ENCODE measurements at places on chromosomes 3 and 15.
A peak's percentile ranks its signal among the peaks of the same experiment; 100 is the strongest.

- DNase-seq, result no peak
Measured at GRCh38 chr3:147540921-147541320, 131.8 kb downstream of the ZIC1 start.

DNA sequence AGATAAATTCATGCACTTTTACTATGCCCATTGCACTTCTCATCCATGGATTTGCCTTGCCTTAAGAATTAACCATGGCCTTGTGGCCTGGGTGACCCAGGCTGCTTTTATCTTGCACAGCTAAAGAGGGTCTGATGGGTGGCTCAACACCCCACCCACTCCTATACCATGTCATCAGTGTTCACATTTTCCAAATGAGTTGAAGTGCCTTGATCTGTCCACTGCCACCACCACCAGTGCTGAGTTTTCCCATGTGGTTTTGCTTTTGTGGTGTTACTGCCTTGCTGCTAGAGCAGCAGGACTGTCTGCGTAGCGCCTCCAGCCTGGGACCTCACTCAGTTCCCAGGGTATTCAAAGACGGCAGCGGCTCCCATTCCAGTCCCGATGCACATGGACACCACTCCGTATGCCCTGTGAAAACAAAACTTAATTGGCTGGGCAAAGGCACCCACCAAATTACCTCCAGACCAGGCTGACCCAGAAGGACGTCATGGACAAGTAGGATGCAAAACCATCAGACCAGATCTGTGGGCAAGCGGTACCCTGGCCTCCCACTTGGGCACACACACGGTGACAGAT lies 14.1 kb downstream of the ACAA1 start:
- DNase-seq, result no peak

GRCh38 chr3:94359996-94360395 lies 297.1 kb downstream of the NSUN3 start:
- no peak for DNase-seq

GRCh38 chr3:107907996-107908395 lies 182.8 kb downstream of the CD47 start:
- no peak for DNase-seq

DNA sequence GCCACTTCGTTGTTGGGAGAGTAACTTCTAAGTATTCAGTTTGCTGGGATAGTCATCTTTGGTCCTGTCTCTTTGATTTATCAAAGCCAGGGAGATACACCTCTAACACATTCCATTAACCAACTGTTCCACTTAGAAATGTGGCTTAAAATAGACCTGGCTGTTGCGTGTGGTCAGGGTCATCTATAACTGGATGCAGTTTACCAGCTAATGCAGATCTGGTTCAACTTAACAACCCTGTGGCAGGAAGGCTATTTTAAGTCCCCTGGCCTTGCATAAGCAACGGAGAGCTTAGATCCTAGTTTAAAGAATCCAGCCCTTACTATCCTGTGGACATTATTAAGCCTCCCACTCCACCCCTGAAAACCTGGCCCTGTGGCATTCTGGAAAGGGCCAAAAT lies 28.1 kb upstream of the CAPN3 start:
- DNase-seq, result no peak

DNA sequence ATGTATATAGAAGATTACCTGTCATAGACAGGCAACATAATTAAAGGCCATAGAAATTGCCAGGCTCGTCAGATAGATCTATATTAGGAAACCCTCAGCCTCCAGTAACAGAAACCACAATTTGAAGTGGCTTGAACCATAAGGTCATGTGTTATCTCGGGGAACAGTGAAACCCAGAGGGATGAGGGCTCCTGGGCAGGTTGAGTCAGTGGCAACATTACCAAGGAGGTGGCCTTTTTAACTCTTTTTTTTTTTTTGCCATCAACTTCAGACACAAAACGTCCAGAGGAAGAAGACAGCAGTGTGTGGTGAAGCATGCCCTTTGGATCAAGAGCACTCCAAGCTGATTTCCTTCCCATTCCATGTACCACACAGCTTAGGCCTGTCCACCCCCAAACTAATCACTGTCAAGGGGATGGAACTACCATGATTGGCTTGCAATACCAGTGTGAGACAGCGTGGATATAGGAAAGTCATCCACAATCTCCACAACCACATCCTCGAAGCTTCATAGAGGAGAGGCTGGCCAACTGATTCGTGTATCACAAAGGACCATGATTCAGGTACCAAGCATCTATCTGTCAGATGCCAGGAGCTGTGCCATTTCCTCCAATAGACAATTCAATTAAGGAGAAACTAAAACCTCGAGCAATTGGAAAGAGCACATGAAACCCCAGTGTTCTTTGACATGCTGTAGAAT lies 999 bp upstream of the KIF7 start:
- DNase-seq, result no peak

- DNase-seq, result no peak
Measured at GRCh38 chr3:185766329-185767001, 58.4 kb downstream of the IGF2BP2 start.

GRCh38 chr15:62416526-62416925 lies 251.4 kb upstream of the C2CD4B start:
- no peak for DNase-seq

DNA sequence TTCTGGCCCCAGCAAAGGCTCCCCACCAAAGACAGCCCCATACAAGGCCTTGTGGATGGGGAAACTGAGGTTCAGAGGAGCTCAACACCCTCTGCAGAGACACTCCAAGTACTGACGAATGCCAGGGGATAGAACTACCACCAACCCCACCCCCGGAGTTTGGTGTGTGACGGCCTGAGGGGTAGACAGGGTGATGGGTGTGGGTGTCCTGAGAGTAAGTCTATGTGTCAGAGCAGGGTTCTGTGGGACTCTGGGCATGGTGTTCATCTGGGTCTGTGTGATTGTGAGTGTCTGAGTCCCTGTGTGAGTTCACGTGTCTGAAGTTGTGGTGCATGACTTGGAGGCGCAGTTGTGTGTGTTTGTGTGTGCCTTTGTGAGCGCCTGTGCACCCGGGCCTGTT lies 7.4 kb downstream of the PTH1R start:
- DNase-seq, result no peak

DNA sequence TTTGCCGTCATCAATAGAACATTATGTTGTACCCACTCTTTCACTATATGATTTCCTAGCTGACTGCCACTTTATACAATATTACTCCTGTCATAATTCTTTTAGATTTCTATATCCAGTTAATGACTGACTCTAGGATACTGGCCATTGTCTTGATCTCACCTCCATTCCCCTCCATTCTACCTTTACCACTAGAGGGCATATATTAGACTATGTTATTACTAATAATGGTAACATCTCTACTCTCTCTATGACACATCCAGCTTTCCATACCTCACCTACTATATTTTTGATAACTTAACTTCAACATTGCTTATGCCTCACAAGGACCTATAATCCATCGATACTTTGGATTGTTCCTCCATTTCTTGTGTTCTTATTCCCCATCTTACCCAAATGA lies 31.4 kb upstream of the POU1F1 start:
- no peak for DNase-seq

GRCh38 chr3:183378008-183378407 lies 50.4 kb downstream of the MCF2L2 start:
- no peak for DNase-seq

DNA sequence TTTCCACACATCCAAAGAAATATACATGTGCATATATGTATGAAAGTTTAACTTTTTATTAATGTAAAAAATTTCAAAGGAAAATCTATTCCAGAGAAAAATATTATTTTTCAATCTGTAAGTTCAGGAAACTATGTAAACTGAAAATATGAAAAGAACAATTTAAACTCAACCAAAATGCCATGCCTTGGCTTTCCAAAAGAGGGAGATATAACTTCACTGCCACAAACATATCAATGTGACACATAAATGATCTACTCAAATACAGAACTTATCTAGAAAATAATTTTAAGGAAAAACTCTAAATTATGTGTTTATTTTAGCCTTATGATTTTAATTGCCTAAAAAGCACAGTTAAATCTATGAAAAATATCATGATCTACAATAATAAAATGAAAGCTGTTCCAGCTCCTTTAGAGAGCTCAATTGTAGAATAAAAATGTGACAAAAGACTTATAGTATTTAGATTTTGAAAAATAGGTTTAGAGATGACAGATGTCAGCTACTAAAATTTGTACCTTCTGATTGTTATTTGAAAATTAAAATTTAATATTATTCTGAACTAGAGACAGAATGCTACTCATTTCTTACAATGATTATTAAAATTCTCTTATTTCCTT lies 94.8 kb downstream of the GBE1 start:
- no peak for DNase-seq

GRCh38 chr3:89340408-89340807 lies 233.0 kb downstream of the EPHA3 start:
- DNase-seq, result no peak

- no peak for DNase-seq
Measured at GRCh38 chr3:18512007-18512406, 86.9 kb upstream of the SATB1 start.

DNA sequence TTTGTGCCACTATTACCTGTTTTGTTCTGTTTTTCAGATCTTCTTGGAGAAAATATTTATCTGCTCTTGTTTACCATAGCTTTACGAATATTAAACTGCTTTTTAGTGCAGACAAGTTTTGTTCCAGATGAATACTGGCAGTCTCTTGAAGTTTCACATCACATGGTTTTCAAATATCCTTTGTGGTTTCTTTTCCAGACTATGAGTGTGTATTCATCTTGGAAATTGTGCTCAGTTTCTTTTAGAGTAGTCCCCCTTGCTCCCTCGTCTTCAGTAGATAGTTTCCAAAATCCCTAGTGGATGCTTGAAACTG lies 1.2 kb downstream of the PIGB start:
- no peak for DNase-seq

DNA sequence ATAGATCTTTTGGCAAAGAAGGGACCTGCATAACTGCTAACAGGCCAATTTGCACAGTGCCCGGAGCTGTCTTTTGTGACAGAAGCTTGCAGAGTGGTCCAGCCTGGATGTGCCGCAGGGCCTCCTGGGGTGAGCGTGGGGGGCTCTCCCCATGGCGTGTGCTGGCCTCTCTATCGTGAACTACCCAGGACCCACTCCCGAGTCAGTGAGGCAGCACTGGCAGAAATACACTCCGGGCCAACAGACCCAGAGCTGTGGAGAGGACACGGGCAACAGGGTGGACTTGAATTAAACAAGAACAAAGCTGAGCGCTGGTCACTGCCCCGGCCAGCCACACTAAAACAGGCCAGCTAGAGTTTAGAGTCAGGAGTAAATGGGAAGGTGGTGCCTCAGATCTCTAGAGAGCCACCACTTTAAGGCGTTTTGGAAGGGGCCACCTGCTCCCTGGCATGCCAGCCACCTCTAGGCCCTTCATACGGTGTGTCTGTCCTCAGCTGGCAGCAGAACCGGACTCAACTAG lies 152.1 kb downstream of the KLF13 start:
- DNase-seq, result no peak

- no peak for DNase-seq
Measured at GRCh38 chr3:43515208-43515917, 106.4 kb downstream of the ANO10 start.

- DNase-seq, result peak; percentile 83
Measured at GRCh38 chr15:81296673-81297072, 27.3 kb downstream of the STARD5 start.

- no peak for DNase-seq
Measured at GRCh38 chr3:2656806-2657777, 453.1 kb downstream of the IL5RA start.

- peak; percentile 91 for DNase-seq
Measured at GRCh38 chr3:127574880-127575878, 15.4 kb downstream of the TPRA1 start.

DNA sequence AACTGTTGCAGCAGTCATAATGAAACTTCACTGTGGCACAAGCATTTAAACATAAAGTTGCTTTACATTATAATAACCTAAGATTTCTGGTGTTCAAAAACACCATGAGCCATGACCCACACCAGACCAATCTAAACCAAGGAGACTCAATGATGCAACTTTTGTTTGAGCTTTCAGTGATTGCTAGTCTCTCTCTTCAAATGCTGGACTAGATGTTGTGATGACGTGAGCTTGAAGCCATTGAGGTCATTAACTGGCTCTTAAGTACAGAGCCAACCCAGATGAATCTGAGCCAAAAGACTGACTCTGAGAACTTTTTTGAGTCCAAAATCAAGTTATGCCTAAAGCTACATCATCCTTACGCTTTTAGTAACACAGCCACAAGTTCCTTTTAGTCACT lies 36.5 kb downstream of the ATR start:
- DNase-seq, result no peak

DNA sequence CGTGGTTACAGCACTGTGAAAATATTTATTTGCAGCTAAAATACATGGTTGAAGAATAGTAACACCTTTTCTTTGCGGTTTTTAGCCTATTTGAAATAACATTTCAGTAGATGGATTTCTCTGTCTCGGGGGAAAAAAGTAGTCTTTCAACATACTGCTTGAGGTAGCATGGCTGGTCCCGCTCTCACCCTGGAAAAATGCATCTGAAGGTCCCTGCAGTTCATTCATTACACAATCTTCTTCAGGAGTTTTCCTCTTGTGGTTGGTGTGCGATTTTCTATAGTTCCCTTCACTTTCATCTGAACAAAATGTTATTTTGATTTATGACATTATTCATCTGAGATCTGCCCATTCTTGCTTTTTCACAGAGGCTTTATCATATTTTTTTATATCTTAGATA lies 75.9 kb downstream of the STRIT1 start:
- no peak for DNase-seq

All from CD4-positive, alpha-beta T cell treated with Interleukin-4 for 1 hour (primary cell).